ENCODE measurements at places on chromosomes 16 and 17. TPM values are rescaled to one million over a fixed set of nuclear protein-coding genes. Genes with fewer than 3 reads are reported as not detected.

The SLC35G6 gene
- total RNA-seq: not detected

DNA sequence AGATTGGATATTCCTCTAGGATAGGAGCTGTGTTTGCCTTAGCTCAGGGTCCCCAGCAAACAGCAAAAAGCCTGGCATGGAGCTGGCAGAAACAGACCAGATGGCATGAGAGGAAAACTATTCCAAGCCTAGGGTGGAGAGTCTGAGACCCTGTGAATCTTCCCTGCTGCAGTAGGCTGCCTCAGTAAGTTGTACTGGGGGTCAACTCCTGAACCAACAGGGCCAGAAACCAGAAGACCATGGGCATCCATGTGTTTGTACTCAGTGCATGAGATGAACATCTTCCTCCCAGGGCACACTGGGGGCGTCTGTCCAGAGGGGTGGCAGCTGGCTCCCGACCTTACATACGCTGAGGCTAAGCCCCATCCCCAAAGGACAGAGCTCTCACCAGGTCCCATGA is 214.4 kb downstream of the C16orf78 start:
- DNase-seq: peak; percentile 27

DNA sequence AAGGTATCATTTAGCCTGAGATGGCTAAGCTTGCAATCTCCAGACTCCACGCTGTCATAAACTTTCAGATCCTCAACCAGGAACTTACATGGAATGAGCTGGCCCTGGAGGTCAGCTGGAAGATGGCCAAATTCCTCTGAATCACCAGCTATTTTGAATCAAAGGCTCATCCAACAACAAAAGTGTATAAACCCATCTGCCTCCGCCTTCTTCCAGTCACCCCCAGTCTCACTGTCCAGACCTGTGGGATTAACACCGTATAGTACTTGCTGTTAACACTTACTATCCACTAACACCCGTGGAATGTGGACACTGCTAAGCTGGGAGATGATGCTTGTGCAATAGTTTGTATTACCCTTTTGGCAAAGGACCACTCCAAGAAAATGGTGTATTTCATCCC is 1.9 kb upstream of the LCMT1 start:
- DNase-seq: no peak

GRCh38 chr17:17352836-17353624 is 49.9 kb downstream of the NT5M start:
- DNase-seq: peak; percentile 52

The ALDH3A1 gene
- total RNA-seq: 16.1 TPM

DNA sequence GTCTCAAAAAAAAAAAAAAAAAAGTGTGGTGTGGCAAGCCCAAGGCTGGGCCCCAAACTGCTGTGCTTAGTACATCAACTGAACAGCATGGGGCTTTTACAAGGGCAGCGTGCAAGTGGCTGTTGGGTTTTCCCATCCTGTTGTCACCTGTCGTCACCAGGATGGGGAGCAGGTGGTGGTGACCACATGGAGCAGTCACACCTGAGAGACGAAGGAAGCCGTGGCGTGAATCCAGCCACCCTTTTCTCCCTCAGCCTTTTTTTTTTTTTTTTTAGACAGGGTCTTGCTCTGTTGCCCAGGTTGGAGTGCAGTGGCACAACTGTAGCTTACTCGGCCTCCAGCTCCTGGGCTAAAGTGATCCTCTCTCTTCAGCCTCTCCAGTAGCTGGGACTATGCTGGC is 4.1 kb upstream of the MRPL58 start:
- no peak for DNase-seq

DNA sequence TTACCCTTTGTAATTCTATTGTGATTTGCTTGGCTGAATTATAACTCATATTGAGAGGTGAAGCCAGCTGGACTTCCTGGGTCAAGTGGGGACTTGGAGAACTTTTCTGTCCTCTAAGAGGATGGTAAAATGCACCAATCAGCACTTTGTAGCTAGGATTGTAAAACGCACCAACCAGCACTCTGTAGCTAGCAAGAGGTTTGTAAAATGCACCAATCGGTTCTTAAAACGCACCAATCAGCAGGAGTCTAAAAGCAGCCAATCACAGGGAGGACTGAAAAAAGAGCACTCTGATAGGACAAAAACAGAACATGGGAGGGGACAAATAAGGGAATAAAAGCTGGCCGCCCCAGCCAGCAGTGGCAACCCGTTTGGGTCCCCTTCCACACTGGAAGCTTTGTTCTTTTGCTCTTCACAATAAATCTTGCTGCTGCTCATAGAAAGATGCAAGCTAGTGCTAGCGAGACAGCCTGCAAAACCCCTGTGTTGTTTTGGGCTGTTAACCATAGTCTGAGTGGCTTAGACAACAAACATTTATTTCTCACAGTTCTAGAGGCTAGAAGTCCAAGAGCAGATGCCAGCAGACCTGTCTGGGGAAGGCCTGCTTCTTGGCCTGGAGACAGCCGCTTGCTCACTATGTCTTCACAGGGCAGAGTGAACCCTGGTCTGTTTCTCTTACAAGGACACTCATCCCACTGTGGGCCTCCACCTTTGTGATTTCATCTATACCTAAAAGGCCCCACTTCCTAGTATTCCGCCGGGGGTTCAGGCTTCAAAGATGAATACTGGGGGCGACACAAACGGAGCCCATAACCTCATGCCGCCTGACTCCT is 39.0 kb upstream of the CRISPLD2 start:
- no peak for DNase-seq
